ENCODE measurements at places on chromosomes 13 and 19.

DNA sequence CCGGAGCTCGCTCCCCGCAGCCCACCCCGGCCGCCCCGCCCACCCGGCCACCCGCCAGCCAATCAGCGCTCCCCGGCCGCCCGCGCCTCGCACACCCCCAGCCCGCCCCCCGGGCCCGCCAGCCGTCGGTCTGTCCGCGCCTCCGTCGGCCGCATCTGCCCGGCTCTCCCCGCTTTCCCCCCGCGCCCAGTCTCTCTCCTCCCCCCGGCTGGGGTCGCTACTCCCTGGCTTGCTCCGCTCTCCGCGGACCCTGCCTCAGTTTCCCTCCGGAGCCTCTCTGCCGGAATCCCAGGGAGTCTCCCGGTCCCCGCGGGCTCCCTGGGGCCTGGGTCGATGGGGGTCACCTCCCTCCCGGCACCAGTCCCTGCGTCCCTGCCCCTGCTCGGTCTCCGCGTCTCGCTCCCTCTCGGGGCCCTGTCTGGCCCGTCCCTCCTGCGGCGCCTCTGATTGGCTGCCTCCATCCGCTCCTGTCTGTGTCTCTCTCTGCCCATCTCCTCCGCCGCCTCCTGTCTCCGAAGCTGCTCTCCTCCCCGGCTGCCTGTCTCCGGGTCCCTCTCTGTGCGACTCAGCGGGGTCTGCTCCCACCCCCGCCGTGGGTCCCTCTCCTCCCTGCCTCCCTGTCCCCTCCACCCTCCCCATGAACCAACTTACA is 484 bp downstream of the IL11 start:
- DNase-seq, result no peak

GRCh38 chr19:15180451-15181390 is 20.1 kb downstream of the NOTCH3 start:
- no peak for DNase-seq

DNA sequence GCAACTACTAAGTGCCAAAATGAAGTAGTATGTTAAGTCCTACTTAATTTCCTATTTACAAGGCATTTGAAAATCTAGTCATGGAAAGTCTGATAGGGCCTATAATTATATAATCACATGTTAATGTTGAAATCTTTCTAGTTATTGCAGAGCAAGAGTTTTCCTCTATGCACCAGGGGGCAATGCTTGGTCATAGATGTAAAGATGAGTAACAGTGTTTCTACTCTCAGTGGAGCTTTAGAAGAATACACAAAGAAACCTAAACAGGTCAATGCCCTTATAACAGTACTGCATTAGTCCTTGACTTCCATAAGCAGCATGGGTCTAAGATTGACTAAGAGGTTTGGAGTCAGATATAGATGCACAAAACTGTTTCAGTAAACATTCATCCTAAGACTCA is 218.7 kb downstream of the KCTD12 start:
- no peak for DNase-seq

- no peak for DNase-seq
Measured at GRCh38 chr19:2468596-2468995, 7.3 kb upstream of the GADD45B start.

GRCh38 chr19:13095934-13096927 is 6.4 kb downstream of the LYL1 start:
- no peak for DNase-seq

GRCh38 chr13:33787051-33787591 is 30.8 kb upstream of the RFC3 start:
- DNase-seq, result no peak
